Activated CD4-positive, alpha-beta T cell treated with anti-CD3 and anti-CD28 coated beads for 4 hours (primary cell): ENCODE measurements at places on chromosomes 7 and 10.

DNA sequence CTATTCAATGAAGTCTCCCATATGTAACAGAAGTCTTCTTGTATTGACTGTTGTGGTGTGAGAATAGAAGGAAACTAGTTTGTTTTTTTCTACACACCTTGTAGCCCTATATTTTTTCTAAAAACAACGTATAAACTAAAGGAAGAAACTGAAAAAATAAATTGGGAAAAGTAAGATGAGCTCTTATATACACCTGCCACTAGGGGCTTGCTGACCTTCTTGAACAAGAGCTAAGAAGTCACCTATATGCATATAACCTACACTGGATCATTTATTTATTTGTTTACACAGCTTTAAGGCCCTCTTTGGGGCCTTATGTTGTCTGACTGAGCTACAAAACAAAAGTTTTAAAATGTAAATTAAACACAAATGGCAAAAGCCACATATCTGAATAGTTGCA, 383.0 kb downstream of the HPSE2 start:
- no peak for DNase-seq

DNA sequence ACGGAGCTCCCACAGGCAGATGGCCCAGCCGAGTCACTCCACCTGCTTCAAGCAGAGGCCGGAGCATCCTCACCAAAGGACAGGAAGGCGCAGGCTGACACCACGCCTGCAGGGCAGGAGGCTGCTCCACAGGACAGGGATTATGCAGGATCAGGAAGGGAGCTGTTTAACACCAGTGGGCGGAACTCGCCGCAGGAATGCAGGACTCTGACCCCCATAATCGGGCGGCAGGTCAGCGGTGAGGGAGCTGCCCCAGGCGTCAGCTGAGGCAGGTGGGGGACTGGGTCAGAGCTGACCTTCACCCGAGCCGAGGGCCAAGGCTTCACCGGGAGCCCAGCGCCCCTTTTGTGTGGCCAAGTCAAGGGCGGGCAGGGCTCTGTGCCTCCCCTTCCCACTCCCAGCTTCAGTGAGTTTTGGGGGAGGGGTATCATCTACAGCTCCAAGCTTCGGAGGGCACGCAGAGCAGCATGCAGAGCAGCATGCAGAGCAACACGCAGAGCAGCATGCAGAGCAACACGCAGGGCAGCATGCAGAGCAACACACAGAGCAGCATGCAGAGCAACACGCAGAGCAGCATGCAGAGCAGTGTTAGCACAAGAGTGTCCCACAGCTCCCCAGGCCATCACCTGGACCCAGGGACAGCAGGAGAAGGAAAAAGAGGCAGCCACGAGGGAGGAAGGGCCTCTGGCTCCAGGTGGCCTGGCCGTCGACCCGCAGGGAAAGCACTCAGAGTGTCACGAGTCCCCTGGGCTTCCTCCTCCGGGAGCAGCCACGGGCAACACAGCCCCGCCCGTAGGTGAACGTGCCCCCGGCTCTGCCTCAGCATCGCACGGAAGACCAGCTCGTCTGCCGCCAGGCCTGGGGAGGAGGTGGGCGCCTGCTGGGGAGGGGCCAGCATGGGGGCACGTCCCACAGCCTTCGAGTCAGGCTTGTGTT, 151.7 kb upstream of the PPP2R2D start:
- no peak for DNase-seq

DNA sequence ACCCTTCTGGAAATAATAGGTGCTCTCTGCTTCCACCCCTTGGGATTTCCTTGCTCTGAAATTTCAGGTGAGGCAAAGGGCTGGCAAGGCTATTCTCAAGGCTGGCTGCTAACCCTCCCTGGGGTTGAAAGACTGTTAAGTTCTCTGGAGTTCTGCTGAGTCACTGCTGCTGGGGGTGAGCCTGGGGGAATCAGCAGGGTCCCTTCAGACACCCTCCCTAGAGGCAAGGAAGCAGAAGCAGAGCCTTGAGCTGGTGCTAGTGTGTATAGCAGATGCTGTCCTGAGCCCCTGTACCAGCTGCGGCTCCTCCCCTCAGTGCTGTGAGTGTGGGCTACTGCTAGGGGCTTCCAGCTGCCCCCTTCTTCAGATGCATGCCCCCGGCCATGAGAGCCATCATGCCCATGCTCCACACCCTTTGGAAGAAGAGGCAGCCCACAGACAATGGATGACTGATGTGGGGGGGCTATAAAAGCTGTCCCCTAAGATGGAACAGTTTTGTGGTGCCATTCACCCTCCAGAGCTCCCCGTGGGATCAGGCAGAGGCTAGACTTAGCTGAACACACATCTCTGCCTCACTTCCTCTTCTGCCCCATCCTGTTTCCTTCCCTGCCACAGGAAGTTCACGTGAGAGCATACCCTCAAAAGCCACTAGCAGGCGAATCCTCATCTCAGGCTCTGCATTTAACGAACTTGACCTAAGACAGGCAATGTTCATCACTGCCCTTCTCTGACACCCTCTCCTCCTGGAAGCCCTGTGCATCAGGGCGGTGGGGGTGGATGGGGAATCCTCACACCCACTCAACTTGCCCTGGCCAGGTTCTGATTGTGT, 91.8 kb downstream of the SH3PXD2A start:
- DNase-seq: no peak

- DNase-seq: no peak
These were observed 1061.1 kb downstream of the SORCS3 start for GRCh38 chr10:105702211-105702610.

DNA sequence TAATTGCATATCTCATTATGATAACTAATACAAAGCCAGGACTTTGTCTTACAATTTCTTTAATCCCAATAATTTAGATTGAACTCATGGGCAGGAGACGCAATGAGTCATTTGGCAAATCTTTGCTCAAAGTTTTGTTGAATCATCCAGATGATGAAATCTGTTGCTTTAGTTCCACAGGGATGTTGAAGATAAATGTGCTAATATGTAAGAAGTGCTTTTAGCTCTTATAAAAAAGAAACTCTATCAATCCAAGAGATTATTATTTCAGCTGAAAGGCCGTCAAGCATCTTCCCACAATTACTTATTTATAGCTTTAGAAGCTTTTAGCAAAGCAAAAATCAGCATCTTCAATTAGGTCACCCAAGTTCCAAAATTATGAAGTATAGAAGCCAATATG, 36.8 kb upstream of the ANK3 start:
- no peak for DNase-seq

GRCh38 chr7:80087051-80087770, 47.4 kb upstream of the GNAI1 start:
- no peak for DNase-seq

DNA sequence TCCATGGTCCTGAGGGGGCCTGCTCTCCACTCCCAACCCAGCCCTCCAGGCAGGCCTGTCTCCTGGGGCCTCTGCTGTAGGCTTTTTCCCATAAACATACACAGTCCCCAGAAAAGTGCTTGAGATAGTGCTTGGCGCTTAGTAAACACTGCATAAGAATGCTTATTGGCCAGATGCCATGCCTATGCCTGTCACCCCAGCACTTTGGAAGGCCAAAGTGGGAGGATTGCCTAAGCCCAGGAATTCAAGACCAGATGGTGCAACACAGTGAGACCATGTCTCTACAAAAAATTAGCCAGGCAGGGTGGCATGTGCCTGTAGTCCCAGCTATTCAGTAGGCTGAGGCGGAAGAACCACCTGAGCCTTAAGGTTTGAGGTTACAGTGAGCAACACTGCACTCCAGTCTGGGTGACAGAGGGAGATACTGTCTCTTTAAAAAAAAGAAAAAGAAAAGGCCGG, 24.6 kb upstream of the ASL start:
- DNase-seq: no peak
